ENCODE measurements at places on chromosomes 12 and 14. TPM values are rescaled to one million over a fixed set of nuclear protein-coding genes. Genes with fewer than 3 reads are reported as not detected.

Gene FBXW8
- 6.1 TPM for total RNA-seq

Gene RNU6-8
- total RNA-seq = not detected

Gene MANSC4
- not detected for total RNA-seq

DNA sequence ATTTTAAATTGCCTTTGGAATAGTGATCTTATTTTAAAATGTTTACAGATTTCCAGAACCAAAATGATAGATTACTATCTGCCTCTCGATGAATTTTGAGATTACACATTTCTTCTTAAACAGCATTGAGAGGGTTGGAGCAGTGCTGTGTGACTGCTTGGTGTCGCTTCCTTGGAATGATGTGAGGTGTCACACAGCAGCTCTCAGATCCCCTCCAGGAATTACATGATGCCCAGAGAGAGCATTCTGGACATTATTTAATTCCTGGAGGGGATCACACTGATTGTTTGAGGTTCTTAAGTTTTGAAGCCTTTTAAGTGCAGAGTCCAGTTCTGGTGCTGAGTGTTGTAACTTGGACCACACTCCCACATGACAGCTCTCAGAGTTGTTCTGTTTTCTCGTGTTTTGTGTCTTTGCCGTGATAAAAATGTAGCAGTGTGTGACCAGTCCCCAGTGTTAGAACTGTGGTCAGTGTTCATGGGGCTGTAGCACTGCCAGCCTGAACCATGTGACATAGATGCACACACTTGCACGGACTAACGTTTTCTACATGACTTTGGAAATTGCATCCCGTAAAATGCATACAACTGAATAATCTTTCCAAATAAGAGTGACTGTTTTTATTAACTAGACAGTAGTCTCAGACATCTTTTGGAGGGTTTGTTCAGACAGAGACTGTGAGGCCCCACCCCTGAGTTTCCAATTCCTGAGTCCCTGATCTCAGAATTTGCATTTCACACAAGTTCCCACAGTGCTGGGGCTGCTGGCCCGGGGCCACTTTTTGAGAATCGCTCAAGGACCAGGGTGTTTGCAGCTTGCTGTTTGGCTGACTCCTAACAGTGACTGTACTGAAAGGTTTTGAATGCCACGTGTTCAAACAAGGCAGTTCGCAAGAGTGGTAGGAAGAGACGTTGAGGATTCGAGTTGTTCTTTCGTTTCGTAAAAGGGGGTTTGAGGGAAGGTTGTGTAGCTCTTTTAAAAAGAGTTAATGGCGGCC is 26.0 kb downstream of the XRCC3 start:
- DNase-seq = peak; percentile 49

GRCh38 chr14:90491911-90492531 is 95.2 kb downstream of the CALM1 start:
- peak; percentile 29 for DNase-seq

DNA sequence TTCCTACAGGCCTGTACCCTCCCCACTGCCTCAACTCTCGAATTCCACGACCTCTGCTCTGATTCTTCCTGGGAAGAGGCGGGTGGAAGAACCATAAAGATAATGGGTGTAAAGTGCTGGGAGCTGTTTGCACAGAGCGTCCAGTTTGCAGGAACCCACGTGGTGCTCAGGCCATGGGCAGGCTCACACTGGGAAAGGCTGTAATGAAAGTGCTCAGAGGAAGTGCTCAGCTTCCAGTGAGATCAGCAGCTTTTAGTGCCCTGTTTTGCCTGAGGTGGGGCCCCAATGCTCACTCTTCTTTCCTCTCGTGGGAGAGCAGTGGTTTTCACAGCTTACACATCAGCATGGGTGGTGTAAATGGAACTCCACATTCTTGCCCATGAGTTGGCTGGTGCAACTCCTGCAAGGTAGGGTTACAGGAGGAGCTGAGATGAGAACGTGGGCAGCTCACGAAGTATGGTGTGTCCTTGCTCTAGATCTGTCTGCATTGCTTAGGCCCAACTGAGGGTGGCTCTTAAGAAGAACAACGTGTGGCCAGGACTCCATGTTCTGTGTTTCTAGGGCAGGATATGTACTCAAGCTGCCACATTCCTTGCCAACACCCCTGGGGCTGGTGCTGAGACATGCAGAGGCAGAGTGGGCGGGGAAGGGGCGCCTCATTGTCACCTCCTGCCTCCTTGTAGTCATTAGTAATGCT is 2.9 kb downstream of the TMEM63C start:
- DNase-seq = no peak

DNA sequence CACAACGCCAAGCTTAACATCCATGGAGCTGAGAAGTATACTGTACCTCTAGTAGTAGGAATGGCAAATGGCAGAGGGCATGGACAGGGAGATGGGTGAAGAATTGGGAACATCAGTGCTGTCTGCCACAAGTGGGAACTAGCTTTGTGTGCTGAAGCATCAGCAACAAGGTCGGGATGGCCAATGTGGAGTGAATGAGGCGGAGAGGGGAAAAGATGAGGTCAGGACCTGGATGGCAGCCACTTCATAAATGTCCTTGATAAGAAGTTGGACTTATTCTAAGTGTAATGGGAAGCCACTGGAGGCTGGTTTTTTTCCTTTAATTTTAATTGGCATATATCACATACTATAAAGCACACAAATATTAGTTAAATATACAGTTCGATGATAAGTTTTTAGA is 21.9 kb upstream of the CLMN start:
- DNase-seq = no peak

All from RPMI7951 (cell line).